Stimulated activated CD8-positive, alpha-beta memory T cell treated with anti-CD3 and anti-CD28 coated beads, Interleukin-2, amount 100 ng/mL, for 1 hour (primary cell): ENCODE measurements at places on chromosomes 4 and X.

GRCh38 chr4:80229590-80229989 lies 32.3 kb downstream of the PRDM8 start:
- no peak for DNase-seq

DNA sequence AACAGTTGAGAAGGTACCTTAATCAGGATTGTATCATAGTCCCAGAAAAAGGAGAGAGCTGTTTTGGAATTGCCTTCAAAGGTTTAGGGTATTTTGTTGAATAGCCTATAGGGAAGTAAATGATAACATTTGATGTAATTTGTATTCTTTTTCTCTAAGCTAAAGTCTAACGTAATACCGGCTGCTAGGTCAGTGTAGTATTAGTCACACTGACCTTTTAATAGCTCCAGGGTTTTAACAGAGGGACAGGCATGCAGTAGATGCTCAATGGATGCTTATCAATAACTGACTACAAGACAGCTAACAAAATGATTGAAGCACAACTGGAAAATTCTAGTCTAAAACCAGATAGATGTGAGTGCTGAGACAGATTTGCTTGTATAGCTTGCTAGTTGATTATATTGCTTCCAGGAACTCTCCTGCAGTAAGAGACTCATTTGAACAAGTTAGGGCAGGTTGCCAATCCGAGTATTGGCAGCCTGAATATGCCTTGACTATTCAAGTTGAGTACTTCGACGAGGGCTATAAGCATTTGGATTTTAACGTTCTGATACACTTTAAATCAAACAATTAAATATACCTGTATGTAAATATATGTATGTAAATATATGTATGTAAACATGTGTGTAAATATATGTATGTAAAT lies 16.5 kb upstream of the PNPLA4 start:
- DNase-seq, result no peak

- no peak for DNase-seq
Measured at GRCh38 chr4:183248201-183248600, 71.9 kb downstream of the CLDN22 start.

DNA sequence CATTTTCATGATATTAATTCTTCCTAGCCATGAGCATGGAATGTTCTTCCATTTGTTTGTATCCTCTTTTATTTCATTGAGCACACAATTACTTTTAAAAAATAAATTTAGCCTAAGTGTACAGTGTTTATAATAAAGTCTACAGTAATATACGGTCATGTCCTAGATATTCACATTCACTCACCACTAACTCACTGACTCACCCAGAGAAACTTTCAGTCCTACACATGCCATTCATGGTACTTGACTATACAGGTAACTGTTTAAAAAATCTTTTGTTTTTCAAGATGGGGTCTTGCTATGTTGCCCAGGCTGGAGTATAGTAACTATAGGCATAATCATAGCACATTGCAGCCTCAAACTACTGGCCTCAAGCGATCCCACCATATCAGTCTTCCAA lies 348.1 kb downstream of the RAPGEF2 start:
- no peak for DNase-seq

DNA sequence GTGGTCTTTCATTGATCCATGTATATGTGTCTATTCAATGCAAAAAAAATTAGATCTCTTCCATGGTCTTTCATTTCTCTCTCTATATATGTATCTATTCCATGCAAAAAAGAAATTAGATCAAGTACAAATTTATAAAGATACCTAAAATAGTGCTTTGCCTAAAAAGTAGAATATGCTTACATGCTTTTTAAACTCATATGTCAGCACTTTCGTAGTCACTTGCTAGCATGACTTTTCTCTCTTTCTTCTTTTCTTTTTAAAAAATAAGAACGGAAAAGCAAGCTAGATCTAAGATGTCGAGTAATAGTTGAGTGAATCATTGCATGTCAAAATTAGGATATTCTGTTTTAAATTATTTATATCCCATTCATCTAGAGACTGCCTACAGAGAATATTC lies 50.9 kb downstream of the PKD2 start:
- DNase-seq, result no peak

GRCh38 chr4:6115746-6116586 lies 84.4 kb downstream of the JAKMIP1 start:
- DNase-seq, result no peak

- peak; percentile 32 for DNase-seq
Measured at GRCh38 chrX:96684339-96685209, at the start of gene DIAPH2. Gene DIAPH2, plus strand, starts transcription at chrX:96684842.

GRCh38 chrX:80766916-80767315 lies 42.8 kb downstream of the BRWD3 start:
- no peak for DNase-seq

DNA sequence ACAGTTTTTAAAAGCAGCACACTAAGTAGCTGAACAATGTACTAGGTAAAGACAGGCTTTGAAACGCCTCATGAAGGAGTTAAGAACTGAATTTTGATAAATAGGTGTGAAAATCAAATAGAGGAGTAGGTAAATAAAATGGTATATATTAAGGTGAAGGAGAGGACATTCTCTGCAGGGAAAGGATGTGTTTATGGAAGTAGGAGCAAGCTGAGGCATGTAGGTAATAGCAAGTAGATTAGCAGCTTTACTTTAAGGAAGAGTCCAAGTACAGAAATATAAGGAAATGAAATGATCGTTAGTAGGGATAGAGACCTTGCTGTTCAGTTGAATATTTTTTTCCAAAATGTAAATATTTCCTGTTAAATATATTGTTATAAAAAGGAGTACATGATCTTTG lies 12.5 kb downstream of the METAP1 start:
- no peak for DNase-seq

- no peak for DNase-seq
Measured at GRCh38 chrX:39688576-39689375, 409.0 kb downstream of the BCOR start.

- no peak for DNase-seq
Measured at GRCh38 chr4:15427701-15428100, at the start of gene C1QTNF7. Gene C1QTNF7, plus strand, starts transcription at chr4:15428033. Its CDS starts 7,711 bp downstream, at chr4:15435744.

DNA sequence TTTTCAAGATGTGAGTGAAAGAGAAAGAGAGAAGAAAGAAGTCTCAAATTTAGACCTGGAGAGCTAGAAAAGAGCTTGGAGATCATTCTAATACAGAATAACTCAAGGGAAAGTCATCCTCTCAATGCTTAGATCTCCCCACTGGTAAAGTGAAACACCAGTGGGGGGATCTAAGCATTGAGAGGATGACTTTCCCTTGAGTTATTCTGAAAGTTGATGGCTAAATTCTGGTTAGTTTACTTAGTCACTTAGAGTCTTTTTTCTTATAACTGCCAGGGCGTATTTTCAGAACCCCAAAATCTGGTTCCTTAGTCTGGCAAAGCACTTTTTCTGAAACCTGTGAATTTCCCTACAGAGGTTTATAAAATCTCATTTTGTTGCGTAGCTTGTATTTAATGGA lies 198.6 kb downstream of the ARHGAP24 start:
- no peak for DNase-seq

DNA sequence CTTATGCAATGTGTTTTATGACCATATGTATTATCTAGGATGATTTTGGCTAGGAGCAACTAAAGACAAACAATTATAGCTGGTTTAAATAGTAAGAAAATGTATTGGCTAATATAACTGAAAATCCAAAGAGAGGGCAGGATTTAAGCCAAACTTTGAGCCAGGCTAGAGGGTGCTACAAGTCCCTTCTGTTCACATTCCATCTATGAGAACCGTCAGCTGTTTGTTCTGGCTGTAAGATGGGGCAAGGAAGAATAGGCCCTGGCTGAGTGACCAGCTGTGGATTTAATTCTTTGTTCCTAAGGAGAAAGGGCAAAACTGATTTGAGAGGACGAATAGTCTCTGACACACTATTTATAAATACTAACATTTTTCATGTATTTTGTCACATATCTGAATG lies 79.2 kb upstream of the UGT8 start:
- no peak for DNase-seq

DNA sequence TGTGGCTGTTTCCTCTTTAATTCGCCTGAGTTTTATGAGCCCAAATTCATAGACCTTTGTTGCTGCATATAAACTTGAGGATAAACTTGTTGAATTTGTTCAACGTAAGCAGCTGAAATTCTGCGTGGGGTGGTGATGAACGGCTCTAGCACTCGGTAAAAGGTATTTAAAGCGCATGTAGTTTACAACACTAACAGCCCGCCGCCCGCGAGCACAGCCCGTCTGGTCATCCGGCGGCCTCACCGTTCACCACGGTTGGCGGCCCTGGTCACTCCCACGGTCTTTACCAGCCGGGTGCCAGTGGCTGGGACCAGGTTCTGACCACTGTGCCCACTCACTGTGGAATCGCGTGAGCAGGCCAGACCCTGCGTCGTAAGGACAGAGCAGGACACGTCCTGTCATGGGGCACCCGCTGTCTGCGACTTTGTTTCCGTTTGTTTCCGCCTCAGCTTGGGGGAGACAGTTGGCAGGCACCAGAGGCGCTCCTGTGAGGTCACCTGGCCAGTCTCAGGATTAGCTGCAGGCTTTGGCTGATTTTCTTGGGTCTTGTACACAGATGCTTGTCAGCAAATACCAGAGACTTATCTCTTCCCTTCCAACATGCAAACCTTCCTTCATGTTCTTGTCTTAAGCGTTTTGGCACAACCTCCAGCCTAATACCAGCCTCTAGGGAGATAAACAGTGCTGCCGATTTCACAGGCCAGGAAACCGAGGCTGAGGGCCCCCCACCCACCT lies 36.8 kb upstream of the SPON2 start:
- DNase-seq, result no peak

GRCh38 chr4:41256131-41256739 lies 493 bp upstream of the UCHL1 start:
- DNase-seq, result no peak

GRCh38 chrX:137567682-137568232 lies 1.8 kb downstream of the ZIC3 start:
- DNase-seq, result no peak

GRCh38 chr4:185880571-185880970 lies 68.6 kb upstream of the SORBS2 start:
- DNase-seq, result no peak

GRCh38 chrX:67784712-67785111 lies 240.9 kb downstream of the AR start:
- no peak for DNase-seq

GRCh38 chr4:164461901-164462300 lies 292.0 kb upstream of the SMIM31 start:
- no peak for DNase-seq

GRCh38 chr4:108036213-108036612 lies 46.5 kb downstream of the HADH start:
- peak; percentile 24 for DNase-seq

DNA sequence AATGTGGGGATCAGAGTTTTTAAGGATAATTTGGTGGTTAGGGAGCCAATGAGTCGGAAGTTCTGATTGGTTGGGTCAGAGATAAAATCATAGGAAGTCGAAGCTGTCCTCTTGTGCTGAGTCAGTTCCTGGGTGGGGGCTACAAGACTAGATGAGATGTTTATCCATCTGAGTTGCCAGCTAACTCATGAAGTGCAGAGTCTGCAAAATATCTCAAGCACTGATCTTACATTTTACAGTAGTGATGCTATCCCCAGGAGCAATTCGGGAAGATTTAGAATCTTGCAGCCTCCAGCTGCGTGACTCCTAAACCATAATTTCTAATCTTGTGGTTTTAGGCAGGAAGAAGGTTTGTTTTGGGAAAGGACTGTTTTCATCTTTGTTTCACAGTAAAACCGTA lies 565.8 kb upstream of the SPANXN1 start:
- no peak for DNase-seq

- no peak for DNase-seq
Measured at GRCh38 chr4:185958094-185958747, 110.7 kb upstream of the TLR3 start.

GRCh38 chr4:179855469-179855868 lies 2387.7 kb upstream of the TENM3 start:
- no peak for DNase-seq

DNA sequence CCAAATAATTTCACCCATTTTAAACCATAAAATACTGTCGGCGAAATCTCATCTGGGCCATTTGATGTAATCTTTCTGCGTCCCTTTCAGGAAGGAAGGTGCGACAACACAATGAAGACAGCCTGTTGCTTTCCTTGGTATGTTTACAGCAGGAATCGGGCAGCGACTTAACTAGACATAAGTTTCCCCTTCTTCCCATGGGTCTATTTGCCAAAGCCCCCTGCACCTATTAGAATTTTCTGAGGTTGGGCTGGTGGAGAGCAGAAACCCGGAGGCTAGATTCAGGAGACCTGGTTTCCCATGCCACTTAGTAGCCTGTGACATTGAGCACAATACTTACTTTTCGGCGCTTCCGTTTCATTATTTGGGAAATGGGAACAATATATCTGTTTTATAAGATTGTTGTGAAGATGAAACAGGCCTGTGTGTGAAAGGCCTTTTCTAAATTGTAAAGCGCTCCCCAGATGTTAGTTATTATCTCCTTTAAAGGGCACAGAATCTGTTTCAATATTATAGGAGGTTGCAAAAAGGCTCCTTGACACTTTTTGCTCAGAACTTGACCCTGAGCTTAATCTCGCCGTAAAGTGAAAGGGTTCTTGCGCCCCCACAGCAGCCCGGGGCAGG lies 552 bp upstream of the AFF1 start:
- DNase-seq, result no peak

GRCh38 chr4:47010912-47011446 lies 17.6 kb upstream of the GABRA4 start:
- no peak for DNase-seq

GRCh38 chr4:60611762-60612496 lies 588.2 kb upstream of the ADGRL3 start:
- DNase-seq, result no peak

DNA sequence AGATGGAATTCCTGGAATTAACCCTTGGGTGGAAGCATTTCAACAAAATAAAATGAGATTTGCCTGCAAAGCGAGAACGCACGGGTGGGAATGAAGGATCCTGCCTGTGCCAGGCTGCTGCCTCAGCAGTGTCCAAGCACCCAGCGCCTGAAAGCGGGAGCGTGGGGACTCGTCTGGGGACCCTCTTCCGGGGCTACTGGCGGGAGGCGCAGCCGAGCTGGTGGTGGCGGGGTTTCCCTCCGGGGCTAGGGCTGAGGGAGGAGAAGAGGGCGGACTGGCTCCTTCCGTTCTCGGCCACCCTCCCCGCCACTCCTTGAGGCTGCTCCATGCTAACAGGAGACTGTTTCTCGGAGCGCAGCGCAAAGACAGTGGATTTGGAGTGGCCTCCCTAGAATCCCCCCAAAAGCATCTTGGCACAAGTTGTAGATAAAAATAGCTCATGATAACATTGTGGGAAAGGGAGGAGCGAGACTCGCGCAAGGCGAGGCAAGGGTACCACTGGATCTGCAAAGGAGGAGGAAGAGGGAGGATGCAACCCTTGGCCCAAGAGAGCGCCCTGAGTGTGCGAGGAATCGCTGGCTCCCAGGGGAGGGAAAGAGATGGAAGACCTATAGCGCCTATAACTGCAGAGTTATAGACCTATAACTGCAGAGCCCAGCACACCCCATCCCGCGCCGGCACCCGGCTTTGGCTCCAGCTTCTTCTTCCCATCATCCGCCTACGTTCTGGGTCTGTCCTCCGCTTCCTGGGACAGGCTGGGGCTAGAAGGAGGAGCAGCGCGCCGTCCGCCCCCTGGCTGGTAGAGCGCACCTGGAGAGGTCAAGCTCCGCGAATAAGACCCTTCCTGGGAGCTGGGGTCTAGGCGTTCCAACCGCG lies 1.3 kb downstream of the HS3ST1 start:
- no peak for DNase-seq

- no peak for DNase-seq
Measured at GRCh38 chr4:54976031-54976430, 149.4 kb downstream of the KDR start.
